Fibroblast of the conjunctiva (primary cell): ENCODE measurements at places on chromosomes 3 and 15.

DNA sequence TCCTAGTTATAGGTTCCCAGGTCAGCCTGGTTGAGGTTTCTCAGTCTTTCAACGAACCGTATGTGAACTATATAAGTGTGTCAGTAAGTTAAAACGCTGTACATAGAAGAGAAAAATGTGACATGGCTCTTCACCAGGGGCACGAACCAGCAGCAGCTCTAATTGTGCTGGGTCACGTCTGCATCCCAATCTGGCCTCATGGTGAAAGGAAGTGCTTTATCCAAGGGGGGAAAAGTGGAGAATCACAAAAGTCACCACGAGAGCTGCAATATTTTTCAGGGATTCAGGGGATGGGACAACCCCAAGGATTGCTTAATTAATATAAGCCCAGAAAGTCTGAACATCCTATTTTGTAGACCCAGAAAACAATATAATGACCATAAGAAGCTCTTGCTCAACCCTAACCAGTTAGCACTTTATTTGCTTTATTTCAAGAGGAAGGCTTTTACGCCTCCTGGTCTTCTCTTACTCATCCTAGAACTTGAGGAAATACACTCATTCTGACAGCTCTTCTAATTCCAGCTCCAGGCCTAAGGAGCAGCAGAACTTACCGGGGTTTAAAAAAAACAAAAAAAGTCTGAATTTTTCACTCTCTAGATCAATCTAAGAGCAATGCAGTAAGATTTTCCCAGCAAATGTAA lies 16.5 kb downstream of the ANXA2 start:
- no peak for DNase-seq

DNA sequence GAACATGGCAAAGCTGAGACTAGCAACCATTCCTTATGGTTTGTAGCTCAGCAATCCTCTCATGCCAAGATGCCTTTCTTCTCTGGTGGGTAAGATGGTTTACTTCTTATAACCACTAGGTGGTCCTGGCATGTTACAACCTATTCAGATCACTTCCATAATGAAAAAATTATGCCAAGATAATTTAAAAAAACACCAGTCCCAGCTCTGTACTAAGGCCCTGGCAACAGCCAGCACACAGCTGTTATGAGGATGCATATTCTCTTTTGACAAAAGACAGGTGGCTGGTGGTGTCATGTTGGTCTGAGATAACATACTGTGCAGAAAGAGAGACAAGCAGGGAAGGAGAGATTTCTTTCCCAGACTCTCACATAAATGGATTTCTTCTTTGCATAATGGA lies 65.7 kb upstream of the FRMD4B start:
- DNase-seq = no peak

DNA sequence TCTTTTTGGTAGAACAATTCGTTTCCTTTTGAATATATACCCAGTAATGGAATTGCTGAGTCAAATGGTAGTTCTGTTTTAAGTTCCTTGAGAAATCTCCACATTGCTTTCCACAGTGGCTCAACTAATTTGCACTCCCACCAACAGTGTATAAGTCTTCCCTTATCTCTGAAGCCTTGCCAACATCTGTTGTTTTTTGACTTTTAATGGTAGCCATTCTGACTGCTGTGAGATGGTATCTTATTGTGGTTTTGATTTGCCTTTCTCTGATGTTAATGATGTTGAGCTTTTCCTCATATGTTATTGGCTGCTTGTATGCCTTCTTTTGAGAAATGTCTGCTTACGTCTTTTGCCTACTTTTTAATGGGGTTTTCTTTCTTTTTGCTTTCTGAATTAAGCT lies 270.6 kb upstream of the MEIS2 start:
- no peak for DNase-seq

- DNase-seq = no peak
Observed at GRCh38 chr3:158918451-158918850, 116.6 kb downstream of the MFSD1 start.

DNA sequence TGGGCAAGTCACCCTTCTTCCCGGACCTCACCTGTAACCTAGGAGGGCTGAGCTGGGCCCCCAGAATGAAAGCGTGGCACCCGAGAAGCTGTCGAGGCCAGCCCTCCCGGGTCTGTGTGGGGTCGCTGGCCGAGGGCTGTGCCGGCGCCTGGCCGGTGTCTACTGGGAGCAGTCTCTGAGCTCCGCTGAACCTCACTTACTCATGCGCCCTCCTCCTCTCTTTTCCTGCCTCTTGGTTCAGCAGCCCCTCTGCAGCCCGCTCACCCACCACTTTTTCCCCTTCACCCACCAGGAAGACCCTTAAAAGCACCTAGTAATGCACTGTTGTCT lies 419 bp downstream of the HYKK start:
- DNase-seq = no peak

DNA sequence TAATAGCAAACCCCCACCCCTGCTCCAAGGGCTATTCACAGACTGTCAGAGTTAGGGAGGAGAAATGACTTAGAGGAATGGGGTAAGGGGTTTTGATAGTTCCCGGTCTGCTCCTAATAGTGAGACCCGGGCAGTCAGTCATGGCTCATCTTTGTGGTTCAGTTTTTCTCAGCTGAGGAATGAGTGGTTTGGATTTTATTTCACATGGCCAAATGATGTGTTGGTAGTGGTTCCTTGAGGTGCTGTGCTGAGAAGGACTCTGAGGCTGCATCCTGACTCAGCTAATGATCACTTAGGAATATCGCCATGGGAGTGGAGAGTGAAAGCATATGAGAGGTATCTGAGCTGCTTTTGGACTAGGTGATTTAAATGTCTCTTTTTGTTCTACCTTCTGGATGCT lies 80.2 kb downstream of the LPP start:
- DNase-seq = no peak

GRCh38 chr3:70658513-70659310 lies 346.3 kb upstream of the MDFIC2 start:
- no peak for DNase-seq

DNA sequence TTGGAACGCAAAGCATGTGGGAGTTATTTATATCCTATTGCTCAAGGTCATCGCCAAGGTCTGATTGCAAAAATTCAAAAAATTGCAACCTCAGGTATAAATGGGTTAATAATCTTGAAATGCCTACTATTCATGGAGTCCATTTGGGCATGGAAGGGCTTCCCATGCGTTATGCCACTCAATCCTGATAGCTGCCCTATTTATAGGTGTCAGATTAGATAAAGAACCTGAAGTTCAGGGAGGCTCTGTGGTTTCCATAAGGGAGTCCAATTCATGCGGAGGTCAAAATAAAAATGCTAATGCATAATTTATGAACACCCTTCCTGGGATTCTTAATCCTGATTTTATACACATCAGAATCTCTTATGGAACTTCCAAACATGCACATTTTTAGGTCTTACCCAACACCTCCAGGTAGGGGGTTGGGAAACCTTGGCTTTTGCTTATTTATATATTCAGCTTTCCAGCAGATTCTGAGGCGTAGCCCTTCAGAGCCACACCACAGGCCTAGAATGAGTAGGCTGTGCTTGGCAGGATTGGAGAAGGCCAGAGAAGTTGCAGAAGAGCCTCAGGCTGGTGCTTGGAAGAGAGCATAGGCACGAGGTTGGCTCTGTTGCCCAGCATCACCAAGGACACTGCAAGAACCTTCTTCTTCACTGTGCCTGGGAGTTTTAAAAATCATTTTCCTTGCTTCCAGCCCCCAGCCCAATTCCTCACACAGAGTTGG lies 324.4 kb upstream of the CFAP20DC start:
- no peak for DNase-seq

DNA sequence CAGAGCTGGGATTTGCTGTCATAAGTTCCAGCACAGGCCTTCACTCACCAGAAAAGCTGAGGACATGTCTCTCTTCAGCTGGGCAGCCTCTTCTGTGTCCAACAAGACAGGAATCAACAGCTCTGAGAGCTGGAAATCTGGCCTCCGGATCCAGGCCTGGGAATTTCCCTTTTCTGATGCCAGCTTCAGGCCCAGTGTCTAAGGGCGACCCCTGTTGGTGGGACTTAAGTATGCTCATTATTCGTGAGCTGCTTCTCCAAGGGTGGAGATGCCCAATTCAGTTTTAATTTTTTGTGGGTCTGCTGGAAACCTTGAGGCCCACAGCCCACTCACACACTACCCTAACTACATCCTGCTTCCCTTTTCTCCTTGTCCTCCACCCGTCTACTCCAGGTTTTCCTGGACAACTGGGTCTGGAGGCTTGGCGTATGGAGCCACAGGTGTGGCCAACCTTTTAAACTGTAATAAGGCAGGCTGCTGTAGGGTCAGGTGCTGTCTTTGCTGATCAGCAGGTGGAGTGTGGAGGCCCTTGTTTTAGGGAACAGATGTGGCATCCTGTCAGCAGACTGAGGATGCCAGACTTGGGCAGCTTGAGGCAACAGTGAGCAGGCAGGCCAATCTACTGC lies 2.6 kb upstream of the CEMIP start:
- peak; percentile 59 for DNase-seq

GRCh38 chr3:12339701-12340480 lies 51.0 kb downstream of the PPARG start:
- DNase-seq = no peak

DNA sequence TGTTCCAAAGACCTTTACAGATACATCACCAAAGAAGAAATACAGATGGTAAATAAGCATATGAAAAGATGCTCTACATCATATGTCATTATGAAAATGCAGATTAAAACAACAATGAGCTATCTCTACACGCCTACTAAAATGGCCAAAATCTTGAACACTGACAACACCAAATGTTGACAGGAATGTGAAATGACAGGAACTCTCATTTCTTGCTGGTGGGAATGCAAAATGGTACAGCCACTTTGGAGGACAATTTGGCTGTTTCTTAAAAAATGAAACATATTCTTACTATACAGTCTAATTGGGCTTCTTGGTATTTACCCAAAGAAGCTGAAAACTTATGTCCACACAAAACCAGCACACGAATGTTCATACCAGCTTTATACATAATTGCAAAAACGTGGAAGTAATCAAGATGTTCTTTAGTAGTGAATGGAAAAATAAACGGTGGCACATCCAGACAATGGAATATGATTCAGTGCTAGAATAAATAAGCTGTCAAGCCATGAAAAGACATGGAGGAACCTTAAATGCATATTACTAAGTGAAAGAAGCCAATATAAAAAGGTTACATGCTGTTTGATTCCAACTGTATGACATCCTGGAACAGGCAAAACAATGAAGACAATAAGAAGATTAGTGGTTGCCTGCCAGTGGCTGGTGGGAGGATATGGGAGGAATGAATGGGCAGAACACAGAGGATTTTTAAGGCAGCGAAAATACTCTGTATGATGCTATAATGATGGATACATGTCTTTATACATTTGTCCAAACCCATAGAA lies 81.3 kb upstream of the NEDD4 start:
- no peak for DNase-seq

- no peak for DNase-seq
Observed at GRCh38 chr15:79314811-79315210, 3.9 kb downstream of the TMED3 start.
